ENCODE measurements at places on chromosomes 13 and 19.

DNA sequence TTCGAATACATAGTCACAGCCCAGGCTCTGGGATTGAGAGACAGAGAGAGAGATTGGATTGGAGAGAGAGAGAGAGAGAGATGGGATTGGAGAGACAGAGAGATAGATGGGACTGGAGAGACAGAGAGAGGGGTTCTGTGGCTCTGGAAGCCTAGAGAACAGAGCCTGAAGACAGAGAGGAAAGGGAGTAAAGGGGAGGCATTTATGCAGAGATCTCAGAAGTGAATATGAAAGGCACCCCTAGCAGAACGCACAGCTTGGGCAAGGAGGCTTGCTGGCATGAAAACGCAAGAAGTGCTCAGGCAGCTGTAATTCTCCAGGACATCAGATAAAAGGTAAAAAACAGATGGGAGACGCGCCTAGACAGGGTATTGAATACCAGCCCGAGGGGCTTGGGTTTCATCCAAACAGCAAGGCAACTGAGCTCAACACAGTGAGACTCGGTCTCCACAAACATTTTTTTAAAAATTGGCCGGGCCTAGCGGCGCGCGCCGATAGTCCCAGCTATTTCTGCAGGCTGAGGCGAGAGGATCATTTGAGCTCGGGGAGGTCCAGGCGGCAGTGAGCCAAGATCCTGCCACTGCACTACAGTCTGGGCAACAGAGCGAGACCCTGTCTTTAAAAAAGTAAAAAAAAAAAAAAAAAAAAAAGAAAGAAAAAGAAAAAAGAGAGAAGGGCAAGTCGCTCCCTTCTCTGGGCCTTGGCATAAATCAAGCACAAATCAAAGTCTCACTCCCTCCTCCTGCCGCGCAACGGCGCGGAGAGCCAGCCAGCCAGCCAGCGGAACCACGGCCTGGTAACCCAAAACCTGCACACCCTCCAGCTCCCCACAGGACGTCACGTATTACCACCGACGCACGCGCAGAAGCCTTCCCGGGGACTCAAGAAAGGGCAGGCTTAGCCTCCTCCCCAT lies 774 bp upstream of the PPP2R1A start:
- DNase-seq, result no peak

DNA sequence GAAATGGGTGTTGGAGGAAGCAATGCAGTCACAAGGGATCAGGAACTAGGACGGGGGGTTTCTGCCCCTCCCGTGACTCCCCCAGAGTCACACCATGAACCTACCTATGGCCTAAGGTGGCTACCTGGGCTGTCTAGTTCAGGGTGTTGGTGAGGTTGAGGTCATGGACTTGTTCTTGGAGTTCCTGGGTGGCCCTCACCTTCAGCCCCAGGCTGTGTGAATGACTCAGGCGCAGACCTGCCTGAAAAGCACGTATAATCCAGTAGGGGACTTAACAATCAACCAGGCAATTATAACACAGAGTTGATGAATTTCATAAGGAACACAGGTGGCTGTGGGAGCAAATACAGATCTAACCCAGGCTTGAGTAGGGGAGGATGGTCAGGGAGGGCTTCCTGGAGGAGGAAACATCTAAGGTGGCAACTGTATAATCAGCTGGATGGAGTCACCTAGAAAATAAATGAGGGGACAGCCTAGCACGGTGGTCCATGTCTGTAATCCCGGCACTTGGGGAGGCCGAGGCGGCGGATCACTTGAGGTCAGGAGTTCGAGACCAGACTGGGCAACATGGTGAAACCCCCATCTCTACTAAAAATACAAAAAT lies 25.6 kb upstream of the ADGRE1 start:
- DNase-seq, result no peak

- DNase-seq, result no peak
Observed at GRCh38 chr19:1089891-1090290, 5.3 kb downstream of the POLR2E start.

DNA sequence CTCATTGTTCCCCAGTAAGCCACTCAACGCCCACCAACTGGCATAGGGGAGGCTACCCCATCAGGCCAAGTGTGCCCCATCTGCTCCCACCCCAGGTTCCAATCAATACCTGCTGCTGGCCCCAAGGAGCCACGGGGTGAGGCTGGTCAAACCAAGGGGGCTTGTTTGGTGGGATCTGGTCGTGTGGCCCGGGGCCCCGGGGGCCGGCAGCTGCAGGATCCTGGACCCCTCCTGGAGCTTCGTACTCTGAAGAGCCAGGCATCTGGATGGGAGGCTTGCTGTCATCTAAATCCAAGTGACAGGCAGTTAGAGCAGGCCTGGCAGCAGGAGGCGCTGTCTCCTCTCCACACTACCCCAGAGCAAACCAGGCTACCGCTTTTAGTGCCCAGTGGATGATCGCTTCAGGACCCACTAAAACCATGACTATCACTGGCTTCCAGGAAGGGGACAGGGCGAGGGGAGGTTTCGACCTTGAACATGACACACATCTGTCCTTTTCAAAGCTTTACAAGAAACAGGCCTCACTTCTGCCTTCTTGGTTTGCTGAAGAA lies 14.2 kb downstream of the CHERP start:
- DNase-seq, result peak; percentile 43

DNA sequence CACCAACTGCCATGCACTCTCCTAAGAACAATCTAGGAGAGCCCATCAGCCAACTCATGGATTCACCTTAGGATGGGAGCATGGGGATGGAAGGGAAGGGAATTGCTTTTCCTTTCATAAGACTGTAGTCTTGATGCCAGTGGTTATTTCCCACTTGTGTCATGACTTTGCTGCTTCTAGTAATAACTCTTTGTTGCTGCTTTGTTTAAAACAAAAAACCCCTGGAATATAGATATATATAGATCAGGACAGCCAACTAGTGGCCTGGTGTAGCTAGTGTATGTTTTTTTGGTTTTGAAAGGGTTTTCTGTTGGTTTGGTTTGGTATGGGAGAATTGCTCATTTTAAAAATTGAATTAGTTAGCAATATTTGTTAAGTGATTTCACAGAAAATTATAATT lies 39.3 kb upstream of the KCTD4 start:
- no peak for DNase-seq

DNA sequence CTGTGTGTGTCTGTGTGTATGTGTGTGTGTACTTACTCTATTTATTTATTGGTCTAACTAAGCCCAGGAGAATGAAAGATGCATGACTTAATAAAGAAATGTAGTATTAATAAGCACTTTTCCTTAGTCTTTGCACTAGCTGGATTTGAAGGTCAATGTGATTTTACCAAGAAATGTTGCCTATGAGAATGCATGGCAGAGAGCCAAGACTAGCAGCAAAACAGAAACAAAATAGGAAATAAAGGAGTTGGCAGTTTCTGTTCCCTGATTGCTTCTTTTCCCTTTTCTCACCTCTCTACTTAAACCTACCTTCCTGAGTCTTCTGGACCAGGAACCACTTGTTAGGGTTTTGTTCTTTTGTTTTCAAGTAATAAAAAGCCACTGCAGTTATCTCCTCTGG lies 286.1 kb downstream of the KCTD12 start:
- no peak for DNase-seq

DNA sequence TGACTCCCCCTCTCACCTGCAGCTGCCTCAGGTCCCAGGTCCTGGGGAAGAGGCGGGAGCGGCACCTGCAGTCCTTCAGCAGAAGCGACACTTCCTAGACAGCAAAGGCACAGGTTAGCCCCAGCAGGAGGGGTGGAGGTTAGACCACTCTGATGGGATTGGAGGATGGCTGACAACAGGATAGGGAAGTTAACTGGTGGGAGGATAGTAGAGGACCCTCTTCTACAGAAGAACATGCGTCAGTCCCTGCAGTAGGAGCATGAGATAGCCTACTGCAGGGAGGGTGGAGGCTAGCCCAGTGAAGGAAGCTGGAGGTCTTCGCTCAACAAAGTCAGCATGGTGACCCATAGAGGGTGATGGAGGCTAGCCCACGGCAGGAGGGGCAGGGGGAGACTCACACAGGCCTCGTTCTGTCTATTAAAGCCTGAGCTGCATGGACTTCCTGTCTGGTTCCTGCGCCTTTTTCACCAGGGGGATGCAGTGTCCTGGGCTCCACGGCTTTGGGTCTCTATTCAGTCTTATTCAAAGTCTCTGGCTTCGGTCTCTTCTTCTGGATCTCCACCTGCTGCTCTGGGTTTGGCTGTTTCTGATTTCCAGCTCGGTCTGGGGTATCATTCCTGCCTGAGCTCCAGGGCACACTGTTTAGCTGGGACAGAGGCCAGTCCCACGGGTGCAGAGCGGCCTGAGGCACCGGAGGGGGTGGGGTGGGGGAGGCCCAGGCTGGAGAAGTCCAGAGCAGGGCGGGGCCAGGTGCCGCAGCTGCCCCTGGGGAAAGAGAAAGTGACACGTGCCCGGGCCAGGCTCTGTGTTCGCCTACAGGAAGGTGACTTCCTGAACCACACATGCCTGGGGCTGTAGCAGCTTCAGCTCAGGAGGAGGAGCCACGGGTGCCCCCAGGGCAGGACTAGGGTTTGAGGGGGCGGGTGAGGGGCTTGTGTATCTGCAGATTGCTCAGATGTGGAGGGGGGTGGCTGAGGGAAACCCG lies 7.3 kb downstream of the IFNL3 start:
- DNase-seq, result peak; percentile 51

- no peak for DNase-seq
Observed at GRCh38 chr19:46068345-46069258, 27.8 kb upstream of the IGFL4 start.

GRCh38 chr13:72565893-72566292 lies 161.5 kb downstream of the MZT1 start:
- no peak for DNase-seq

DNA sequence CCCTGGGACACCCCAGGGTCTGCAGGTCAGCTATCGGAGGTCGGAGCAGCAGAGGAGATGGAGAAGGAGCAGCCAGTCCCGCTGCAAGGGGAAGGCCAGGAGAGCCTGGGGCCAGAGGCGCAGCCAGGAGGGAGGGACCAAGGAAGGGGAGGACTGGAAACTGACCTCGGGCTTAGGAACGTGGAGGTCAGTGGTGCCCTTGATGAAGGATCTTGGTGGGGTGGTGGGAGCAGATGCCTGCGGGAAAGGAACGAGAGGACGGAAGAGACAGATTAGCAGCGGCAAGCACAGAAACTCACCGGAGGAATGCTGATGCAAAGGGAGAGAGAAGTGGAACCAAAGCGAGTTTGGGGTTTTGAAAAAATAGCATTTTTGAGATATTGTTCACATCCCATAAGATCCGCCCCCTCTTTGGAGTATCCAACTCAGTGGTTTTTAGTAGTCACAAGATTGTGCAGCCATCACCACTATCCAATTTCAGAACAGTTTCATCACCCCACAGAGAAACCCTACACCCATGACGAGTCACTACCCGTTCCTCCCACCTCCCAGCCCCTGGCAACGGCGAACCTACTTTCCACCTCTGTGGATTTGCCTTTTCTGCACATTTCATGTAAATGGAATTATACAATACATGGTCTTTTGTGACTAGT lies 22.1 kb downstream of the PLEKHF1 start:
- peak; percentile 71 for DNase-seq

DNA sequence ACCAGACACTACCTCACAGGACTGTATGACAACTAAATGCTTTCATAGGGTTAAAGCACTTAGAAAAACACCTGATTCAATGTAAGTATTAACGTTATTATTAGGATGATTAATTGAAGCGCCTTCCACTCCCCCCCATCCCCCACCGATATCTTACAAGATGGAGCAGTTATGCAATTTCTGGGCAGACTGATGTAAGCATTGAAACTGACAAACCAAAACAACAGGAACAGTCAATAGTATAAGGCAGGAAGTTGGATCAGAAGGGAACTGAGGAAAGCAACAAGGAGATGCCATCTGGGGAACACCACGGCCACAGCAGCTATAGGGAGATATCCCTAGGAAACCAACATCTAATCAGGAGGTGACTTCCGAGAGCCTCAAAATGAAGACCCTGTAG lies 3.8 kb downstream of the LCP1 start:
- DNase-seq, result no peak

- no peak for DNase-seq
Observed at GRCh38 chr19:10763828-10764339, 46.0 kb downstream of the DNM2 start.

GRCh38 chr13:49214917-49215376 lies 5.2 kb upstream of the MLNR start:
- peak; percentile 41 for DNase-seq

DNA sequence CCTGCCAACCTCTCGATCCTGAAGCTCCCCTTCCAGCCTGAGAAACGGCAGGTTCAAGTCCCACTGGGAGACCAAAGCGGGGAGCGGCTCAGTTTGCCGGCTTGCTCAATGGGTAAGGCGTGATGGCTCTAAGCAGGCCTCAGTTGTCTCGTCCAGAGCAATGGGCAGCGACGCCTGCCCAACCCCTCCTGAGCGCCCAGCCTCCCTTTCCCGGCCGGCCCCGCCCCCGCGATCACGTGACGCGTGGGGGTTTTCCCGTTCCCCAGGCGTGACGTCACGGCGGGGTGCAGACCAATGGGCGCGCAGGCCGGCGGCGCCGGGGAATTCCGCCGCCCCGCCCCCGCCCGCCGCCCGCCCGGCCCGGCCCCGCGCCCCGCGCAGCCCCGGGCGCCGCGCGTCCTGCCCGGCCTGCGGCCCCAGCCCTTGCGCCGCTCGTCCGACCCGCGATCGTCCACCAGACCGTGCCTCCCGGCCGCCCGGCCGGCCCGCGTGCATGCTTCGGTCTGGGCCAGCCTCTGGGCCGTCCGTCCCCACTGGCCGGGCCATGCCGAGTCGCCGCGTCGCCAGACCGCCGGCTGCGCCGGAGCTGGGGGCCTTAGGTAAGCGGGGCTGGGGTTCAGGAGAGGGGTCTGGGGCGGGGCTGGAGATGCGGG lies at the start of gene RELB:
Gene RELB (plus strand): TSS at position 378 of the 653 bp plus-strand sequence. CDS start 116 bp downstream, at position 494.
- DNase-seq, result peak; percentile 96

- DNase-seq, result peak; percentile 66
Observed at GRCh38 chr19:18340190-18340989, at the start of gene PGPEP1. TSS of gene PGPEP1 (plus strand) at chr19:18340598. CDS start at chr19:18340682, 84 bp downstream.

- peak; percentile 70 for DNase-seq
Observed at GRCh38 chr13:113209759-113210421, 477 bp downstream of the CUL4A start.

GRCh38 chr13:46484561-46484960 lies 68.4 kb upstream of the LRCH1 start:
- no peak for DNase-seq

DNA sequence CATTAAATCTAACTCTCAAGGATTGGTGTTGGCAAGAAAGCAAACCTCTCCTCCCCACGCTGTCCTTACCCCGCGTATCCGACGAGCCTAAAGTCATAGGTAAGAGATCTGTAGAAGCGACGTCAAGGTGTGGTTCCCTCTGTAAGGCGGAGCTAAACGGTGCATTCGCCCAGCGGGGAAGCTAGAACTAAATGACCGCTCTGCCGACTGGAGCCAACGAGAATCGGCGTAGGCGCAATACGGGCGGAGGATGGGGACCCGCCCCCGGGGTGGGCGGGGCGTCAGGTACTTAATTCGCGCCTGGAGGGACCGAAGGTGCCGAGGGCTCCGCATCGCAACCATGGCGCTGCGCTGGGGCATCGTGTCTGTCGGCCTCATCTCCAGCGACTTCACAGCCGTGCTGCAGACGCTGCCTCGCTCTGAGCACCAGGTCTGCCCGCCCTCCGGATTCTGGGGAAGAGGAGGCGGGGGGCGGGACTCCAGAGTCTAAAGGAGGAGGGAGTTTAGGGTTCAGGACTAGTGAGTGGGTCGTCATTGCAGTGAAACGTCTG lies at the start of gene DHDH:
Gene DHDH (plus strand): TSS at position 318 of the 551 bp plus-strand sequence. CDS start 23 bp downstream, at position 341.
- DNase-seq, result peak; percentile 74

GRCh38 chr13:109145631-109146030 lies 516.2 kb downstream of the MYO16 start:
- DNase-seq, result no peak

GRCh38 chr13:40640845-40641458 lies 25.5 kb downstream of the FOXO1 start:
- peak; percentile 33 for DNase-seq

GRCh38 chr19:5536337-5536894 lies 31.3 kb downstream of the TINCR start:
- no peak for DNase-seq

Data from stimulated activated CD4-positive, alpha-beta T cell treated with anti-CD3 and anti-CD28 coated beads, Interleukin-4, amount 100 ng/mL, for 24 hours (primary cell).